SJSA1 (cell line): ENCODE measurements at places on chromosomes 5 and 9. TPM values are rescaled to one million over a fixed set of nuclear protein-coding genes. Genes with fewer than 3 reads are reported as not detected.

CDX1 gene
- 0.19 and 1.8 TPM in 2 replicates for total RNA-seq

SPATA31C1 gene
- not detected in 2 replicates for total RNA-seq

S1PR3 gene
- total RNA-seq: 12.5 and 25.8 TPM in 2 replicates

CKMT2 gene
- total RNA-seq: not detected in 2 replicates

ADAMTS6 gene
- total RNA-seq: 3.5 and 4.1 TPM in 2 replicates

CACFD1 gene
- total RNA-seq: 2.9 and 3.4 TPM in 2 replicates

SV2C gene
- not detected in 2 replicates for total RNA-seq

CMYA5 gene
- total RNA-seq: 0.05 and 0.06 TPM in 2 replicates

GMCL2 gene
- total RNA-seq: not detected in 2 replicates

GAS1 gene
- 2.3 and 3.7 TPM in 2 replicates for total RNA-seq

- no peak for DNase-seq
Observed at GRCh38 chr5:170563824-170564567, 60.2 kb downstream of the KCNIP1 start.

GRCh38 chr9:130291474-130291873, 25.9 kb downstream of the HMCN2 start:
- no peak for DNase-seq

DNA sequence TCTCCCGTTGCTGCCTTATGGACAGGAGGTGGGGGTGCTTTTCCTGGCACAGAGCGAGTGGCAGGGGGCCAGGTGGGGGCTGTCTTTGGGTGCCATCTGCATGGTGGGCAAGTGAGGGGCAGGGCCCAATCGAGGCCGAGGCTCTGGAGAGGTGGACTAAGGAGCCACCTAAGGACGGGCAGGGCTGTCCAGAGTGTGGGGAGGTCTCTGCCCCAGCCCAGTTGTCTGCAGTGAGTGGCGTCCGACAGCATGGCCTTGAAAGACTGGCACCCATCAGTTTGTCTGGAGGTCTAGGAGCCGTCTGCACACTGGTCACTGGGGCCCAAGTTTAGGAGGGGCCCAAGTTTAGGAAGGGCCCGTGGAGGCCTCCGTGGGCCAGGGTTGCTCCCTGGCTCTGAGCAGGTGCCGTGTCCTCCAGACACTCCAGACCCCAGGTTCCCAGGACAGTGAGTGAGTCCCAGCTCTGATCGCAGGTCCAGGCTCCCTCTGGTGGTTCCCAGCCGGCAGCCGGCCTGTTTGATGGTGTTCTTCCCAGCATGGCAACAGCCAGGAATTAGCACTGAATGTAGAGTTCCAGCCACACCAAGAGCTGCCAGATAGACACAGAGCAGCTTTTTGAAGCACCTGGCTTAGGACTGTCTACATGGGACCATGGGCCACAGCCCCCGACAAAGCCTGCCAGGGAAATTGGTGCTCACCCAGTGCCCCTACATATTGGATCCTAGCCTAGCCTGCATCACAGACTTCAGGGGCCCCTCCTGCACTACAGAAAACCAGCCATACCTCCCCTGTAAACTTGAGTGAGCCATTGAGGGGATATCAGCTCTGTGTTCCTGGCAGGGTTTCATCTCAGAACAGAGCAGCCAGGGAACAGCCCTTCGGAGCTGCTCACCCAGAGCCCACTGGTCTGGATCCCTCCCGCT, 120.9 kb downstream of the WNK2 start:
- DNase-seq: no peak

- DNase-seq: no peak
Observed at GRCh38 chr9:98767196-98767595, 29.2 kb downstream of the ANKS6 start.

DNA sequence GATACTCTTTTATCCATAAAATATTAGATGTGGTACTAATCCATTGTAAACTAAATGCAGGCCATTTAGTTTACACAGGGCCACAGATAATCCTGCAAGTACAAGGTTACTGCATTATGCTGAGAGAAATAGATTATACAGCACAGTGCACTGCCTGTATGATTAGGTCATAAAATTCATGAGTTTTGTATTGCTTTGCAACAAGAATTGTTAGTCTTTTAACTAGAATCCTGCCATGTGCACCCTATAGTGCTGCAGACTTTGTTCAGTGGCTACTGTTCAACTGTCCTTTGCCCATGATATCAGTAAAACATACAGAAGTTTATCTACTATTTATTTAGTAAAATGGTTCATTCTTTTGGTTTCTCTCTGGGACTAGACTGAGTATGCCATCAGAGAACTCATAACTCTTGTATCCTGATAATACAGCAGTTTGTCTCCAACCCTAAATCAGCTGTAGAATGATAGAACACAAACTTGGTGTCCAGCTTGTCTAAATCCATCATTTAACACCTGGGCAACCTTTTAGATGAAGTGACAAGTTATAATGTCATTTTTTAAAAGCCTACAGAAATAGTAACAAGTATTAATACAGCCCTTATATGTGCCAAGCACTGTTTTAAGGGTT, 291.2 kb downstream of the TMEM167A start:
- no peak for DNase-seq

GRCh38 chr5:11609570-11610303, 294.5 kb downstream of the CTNND2 start:
- DNase-seq: no peak

GRCh38 chr9:6680797-6681146, 35.2 kb upstream of the GLDC start:
- peak; percentile 42 for DNase-seq

DNA sequence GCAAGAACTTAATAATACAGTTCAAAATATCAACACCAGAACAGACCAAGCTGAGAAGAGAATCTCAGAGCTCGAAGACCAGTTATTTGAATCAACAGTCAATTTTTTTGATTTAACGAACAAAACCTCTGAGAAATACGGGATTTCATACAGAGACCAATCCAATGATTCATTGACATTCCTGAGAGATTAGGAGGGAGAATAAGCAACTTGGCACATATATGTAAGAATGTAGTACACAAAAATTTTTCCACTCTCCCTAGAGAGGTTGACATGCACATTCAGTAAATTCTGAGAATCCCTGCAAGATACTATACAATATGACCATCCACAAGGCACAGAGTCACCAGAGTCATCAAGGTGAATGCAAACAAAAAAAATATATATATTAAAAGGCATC, 1577.3 kb upstream of the C9orf72 start:
- no peak for DNase-seq

DNA sequence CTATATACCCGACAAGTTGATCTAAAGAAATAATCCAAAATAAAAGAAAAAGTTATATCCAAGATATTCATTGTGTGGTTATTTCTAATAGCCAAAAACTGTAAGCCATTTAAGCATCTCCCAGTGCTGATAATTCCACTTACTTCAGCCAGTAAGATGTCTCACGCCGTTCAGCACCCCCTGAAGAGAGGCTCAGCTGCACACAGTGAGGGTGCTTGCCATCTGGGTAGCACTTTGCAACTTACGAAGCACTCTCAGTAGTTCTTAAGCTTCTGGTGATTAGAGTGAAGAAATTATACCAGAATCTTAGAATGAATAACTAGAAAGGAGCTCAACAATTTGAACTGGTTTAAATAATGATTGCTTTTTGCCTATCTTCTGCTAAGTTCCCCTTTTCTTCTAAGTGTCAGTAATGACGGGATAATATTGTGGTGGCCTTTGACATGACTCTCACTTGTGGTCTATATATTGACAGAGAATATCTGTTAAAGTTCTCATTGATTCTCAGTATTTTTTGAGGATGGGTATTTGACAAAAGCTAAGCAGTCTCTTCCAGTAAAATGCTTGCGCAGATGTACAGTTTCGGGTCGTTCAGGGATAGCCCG, 26.2 kb upstream of the LTC4S start:
- no peak for DNase-seq
